HFFc6 (cell line): ENCODE measurements at places on chromosomes 6 and 20.
A peak's percentile ranks its signal among the peaks of the same experiment; 100 is the strongest.

DNA sequence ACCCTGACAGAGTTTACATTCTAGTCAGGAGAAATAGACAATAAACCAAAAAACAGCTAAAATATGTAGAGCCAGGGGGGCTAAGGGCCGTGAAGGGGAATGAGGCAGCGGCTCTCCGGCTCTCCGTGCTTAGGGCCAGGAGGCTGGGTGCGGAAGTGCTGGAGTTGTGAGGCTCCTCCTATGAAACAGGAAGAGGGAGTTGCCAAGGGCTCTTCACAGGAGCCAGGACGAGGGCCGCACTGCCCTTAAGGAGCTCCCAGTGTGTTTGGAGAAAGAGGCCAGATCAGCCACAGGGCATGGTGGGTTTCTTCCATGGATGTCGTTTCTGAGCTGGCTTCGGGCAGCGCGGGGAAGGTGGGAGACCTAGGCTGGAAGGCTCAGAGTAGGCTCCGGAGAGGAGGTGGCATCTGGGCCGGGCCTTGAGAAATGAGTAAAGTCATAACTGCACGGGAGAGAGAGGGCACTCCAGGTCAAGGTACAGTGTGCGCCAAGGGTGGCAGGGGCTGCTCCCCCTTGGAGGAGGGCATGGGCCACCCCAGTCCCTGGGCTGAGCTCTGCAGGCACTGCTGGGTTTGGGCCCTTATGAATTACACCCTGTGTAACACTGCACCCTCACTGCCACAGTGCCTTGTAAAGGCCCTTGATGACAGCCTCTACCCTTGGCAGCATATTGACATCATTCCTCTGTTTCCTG, 20.8 kb upstream of the MLN start:
- no peak for DNase-seq

GRCh38 chr6:76770281-76770680, 693.0 kb downstream of the HTR1B start:
- no peak for DNase-seq

DNA sequence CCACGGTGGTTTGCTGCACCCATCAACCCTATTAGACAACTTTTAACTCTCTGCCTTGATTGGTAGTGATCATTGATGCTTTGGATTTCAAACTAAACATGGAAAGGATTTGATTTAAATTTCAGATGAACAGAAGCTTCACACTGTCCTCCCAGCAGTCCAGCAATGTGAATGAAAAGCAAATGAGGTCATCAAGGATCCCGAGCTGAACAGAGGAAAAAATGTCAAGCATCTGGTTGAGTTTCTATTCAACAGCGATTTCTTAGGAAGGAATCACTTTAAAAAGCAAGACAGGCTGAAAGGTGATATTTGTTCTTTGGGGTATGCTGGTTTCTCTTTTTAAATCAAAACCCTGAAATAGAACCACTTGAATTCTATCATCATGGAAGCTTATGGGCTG, 10.6 kb upstream of the SAMD3 start:
- DNase-seq, result peak; percentile 14

DNA sequence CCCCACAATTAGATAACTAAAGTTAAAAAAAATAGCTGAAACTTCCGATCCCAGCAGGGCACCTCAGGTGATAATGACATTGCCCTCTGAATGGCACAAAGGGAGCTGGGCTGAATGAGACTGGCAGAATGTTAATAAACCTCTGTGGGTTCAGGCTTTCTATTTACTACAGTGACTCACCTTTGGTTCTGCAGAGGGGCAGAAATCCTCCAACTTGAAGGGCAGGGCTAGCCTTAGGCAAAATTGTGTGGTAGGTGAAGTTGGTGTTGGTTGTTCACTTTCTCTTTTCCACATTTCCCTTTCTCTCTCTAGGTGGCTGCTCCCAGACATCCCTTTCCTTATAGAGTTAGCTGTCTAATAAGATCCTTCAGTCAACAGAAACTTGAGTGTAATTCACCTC, 625.2 kb downstream of the EPM2A start:
- DNase-seq, result no peak

GRCh38 chr20:59948828-59949720, 8.9 kb downstream of the FAM217B start:
- DNase-seq, result peak; percentile 58
